ENCODE measurements at places on chromosomes 13 and 19.

DNA sequence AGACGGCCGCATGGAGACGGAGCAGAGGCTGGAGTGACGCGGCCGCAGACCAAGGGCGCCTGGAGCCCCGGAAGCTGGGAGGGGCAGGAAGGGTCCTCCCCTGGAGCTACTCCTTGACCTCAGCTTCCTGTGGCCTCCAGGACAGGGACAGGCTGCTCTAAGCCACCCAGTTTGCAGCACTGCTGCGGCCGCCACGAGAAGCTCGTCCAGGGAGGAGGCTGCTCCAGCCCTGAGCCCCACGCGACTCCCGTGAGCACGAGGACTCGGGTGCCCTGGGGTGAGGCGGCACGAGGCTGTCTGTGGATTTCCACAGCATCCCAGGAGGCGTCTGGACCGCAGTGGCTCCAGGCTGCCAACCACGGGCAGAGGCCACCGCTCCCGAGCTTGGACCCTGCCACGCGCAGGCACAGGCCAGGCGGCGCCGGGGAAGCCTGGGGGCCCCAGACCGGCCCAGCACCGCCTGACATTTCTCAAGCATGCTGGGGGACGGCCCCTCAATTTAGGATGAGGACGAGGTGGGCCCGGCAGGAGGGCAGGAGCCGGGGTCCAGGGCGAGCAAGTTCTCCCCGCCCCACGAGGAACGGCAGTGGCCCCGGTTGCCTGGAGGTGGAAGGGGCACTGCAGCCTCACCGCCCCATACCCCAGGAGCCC is 10.7 kb downstream of the SBNO2 start:
- no peak for DNase-seq

- no peak for DNase-seq
These were observed 361.5 kb downstream of the OXGR1 start for GRCh38 chr13:96632536-96633320.

- DNase-seq = no peak
These were observed 646 bp upstream of the SLC10A2 start for GRCh38 chr13:103066781-103067345.

DNA sequence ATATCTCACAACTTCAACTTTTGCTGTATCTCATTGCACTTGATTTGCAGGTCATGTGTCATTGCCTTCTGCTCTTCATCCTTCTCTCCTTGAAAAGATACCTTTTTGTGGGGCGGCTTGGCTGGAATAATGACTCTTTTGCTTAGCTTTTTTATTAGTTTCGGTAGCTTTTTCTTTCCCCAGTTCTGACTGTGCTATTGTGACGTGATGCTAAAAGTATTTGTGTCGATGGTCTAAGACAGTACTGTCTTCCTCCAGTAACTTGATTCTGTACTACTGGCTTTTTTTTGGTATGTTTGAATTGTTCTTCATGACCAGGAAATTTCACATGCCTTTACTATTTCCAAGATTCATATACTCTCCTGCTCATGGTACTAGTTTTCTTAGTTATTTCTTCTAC is 63.1 kb downstream of the SLITRK1 start:
- no peak for DNase-seq

DNA sequence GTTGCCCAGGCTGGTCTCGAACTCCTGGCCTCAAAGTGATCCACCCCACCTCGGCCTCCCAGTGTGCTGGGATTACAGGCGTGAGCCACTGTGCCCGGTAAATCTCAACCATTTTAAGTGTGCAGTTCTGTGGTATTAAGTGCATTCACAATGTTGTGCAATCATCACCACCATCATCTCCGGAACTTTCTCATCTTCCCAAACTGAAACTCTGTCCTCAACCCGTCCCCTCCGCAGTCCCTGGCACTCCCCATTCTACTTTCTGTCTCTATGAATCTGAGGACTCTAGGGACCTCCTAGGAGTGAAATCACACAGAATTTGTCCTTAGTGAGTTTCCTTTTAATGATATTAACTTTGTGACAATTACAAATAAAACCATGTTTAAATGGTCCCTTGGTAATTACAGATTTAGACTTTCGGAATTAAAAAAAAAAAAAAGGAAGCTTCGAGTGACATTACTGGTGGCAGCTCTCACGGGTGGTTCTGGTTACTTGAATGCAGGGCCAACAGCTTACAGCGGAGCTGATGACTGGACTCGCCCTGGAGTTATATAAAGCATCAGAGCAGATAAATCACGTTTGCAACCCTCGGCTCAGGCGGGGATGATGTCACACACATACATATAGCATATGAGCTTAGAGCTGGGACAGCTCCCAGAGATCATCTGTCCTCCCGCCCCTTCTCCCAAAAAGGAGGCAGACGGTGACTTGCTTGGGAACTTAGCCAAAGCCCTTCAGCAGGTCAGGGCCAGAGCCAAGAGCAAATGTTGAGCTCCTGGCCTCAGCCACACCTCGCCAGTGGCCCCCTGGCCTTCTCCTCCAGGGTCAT is 89.8 kb downstream of the ZNF557 start:
- DNase-seq = no peak

DNA sequence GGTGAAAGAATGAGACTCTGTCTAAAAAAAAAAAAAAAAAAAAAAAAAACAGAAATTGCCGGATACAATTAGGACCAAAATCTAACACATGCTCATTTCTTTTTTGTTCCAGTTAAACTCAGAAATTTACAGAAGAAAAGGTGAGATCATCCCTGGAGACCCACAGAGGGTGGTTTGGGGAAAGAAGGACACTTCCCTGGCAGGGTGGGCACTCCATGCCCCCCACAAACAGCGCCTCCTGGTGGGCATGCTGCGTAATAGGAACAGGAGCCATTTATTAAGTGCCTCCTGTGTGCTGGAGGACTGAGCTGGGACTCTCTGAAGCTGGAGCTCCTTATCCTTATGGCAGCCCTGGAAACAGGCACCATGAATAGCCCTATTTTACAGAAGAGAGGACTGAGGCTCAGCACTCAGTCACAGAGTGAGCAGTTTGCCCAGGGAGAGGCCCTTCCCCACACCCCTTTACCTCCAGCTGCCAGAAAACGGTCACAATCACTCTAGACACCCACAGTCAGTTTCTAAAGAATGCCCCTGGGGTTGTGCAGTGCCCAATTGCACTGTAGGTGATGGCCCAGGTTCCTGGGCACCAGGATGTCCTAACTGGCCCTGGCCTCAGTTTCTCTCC is 10.1 kb downstream of the C19orf38 start:
- DNase-seq = no peak

GRCh38 chr19:4518345-4519171 is at the start of gene PLIN4:
Gene PLIN4, minus strand, starts transcription at chr19:4518486. Its CDS starts 214 bp downstream, at chr19:4518272.
- no peak for DNase-seq

DNA sequence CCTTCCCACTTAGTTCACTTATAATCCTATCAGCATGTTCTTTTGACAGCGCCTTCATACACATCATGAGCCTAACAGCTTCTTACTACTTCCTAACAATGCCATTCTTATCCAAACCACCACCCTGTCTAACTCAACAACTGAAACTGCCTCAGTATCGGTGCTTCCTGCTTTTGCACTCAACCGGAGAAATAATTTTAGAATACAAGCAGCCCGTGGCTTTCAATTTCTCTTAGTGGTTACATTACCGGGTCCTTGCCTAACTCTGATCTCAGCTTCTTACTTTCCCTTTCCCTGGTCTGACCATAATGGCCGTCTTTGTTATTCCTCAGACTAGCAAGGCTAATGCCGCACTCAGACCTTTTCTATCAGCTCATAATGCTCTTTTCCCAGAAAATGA is 17.0 kb downstream of the ZFP82 start:
- DNase-seq = peak; percentile 39

GRCh38 chr13:32426990-32427851 is 709 bp downstream of the N4BP2L1 start:
- DNase-seq = no peak

DNA sequence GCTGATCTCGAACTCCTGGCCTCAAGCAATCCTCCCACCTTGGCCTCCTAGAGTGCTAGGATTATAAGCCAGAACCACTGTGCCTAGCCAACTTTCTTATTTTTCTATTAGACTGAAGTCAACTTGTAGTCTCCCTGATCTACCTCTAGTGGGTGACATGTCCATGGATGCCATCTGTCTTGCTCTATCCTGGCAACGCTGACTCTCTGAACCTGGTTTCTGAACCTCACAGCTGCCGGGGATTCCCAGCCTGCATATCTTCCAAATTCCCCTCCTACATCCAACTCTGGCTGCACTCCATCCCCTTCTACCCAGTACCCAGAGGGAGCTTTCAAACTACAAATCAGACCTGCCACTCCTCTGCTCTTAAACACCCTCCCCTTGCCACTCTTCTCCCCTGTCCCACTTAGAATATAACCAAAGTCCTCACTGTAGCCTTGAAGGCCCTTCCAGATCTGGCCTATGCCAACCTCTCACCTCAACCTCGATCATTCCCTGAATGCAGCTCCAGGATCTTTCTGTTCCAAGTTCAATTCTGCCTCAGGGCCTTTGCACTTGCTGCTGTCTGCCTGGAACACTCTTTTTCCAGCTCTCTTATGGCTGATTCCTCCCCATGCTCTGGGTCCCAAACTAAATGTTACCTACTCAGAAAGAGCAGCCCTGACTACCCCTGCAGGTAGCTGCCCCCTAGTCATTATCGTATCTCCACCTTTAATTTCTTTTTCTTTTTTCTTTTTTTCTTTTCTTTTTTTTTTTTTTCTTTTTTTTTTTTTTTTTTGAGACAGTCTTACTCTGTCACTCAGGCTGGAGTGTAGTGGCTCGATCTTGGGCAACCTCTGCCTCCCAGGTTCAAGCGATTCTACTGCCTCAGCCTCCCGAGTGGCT is 2.2 kb downstream of the CLIP3 start:
- no peak for DNase-seq

GRCh38 chr13:31982540-31982939 is 49.0 kb upstream of the FRY start:
- no peak for DNase-seq

DNA sequence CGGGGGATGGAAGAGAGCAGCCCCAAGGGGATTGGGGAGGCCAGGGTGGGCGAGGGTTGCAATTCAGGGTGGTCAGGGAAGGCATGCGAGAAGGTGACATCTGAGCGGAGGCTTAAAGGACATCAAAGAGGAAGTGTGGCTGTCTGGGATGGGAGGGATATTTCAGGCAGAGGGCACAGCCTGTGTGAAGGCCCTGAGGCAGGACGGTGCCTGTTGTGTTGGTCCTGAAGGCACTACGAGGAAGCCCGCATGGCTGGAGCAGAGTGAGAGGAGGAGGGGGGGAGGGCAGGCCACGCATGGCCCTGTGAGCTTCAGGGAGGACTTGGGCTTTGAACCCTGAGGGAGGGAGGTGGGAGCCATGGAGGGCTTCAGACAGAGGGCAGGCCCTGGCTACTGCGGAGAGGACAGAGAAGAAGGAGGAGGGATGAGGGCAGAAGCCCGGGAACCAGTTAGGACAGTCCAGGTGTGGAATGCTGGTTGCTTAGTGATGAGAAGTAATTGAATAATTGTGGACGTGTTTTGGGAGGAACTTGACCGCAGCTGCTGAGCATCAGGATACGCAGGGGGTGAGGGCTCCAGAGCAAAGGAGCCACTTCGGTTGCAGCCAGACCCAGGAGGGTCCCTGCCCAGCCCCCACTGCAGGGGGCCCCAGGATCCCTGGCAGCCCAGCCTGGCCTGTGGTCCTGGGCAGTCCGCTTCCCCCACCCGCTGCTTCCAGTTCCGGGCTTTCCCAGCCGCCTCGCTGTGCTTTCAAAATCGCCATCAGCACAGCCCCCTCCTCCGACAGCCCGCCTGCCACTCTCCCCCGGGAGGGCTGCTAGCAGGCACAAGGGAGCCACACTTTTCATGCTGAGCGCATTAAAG is 6.2 kb downstream of the TLE6 start:
- no peak for DNase-seq

DNA sequence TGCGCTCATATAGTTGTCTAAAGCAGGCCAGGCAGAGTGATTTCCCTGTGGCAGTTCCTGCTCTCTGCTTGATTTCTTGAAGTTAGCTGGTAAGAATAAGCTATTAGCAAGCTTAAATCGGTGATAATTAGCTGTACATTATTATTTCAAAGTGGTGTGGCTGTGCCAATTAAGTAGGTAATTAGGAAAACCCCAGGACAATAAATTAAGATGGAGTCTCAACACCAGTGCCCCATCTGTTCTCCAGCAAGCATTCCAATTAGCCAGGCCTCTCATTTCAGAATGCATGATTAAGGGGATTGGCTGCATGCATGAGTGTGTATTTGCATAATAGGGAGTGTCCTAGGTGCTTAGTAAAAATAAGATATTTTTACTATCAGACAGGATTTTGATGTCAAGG is 342.3 kb downstream of the GPC5 start:
- DNase-seq = no peak

GRCh38 chr13:52703482-52703881 is 36.1 kb downstream of the CNMD start:
- DNase-seq = no peak

- DNase-seq = no peak
These were observed 82.0 kb downstream of the SIPA1L3 start for GRCh38 chr19:37988758-37989635.

DNA sequence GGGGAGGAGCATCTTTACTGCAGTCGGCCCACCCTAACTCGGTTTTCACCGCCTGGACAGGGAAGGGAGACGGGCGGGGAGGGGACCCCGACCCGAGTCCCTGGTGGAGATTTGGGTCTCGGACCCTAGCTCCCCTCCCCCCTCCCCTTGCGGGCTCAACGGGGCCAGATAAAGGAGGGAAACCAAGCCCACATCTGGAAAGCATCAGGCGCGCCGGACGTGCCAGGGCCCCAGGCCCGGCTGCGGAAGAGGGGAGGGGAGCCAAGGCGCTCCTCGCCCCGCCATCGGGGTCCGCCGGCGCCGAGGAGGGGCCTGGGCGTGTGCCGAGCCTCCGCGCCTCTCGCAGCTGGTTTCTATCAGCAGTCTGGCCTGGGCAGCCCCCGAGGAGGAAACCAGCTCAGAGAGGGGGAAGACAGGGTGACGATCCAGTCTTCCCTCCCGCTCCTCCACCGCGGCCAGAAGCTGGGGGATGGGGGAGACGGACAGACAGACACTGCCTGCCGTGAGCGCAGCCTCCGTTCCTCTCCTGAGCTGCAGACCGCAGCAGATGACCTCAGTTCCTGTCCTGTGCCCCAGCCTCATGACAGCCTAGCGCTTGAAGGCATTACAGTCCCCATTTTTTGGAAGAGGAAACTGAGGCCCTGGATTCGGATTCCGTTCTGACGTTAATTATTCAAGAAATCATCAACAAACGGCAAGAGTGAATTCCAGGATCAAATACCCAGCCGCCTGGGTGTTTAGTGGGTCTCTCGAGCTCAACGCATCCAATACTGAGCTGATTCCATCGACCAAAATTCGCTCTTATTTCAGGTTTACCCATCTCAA is 3.6 kb upstream of the GNG8 start:
- DNase-seq = no peak

GRCh38 chr19:57954996-57955395 is 7.5 kb upstream of the ZNF256 start:
- DNase-seq = no peak
